ENCODE measurements at places on chromosomes 7 and 10.
A peak's percentile ranks its signal among the peaks of the same experiment; 100 is the strongest.

DNA sequence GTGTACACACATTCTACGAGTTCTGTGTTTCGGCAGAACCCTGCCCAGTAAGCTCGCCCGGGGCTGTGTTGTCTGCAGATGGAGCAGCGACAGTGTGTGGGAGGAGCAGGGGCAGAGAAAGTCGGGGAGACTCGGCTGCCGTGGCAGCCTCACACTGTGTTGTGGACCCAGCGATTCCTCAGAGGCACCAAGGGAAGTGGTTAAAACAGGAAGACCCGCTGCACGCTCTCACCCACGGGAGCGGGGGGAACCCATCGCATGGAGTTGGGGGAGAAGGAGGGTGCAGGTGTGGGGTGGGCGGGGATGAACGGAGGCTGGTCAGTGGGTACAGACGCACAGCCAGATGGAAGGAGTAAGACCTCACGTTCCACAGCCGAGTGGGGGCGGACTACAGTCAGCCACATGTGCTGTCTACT lies 250.2 kb downstream of the ELFN1 start:
- peak; percentile 48 for DNase-seq

- no peak for DNase-seq
Observed at GRCh38 chr7:114426824-114427223, 12.2 kb downstream of the FOXP2 start.

GRCh38 chr7:46032942-46033341 lies 111.9 kb upstream of the IGFBP3 start:
- no peak for DNase-seq

DNA sequence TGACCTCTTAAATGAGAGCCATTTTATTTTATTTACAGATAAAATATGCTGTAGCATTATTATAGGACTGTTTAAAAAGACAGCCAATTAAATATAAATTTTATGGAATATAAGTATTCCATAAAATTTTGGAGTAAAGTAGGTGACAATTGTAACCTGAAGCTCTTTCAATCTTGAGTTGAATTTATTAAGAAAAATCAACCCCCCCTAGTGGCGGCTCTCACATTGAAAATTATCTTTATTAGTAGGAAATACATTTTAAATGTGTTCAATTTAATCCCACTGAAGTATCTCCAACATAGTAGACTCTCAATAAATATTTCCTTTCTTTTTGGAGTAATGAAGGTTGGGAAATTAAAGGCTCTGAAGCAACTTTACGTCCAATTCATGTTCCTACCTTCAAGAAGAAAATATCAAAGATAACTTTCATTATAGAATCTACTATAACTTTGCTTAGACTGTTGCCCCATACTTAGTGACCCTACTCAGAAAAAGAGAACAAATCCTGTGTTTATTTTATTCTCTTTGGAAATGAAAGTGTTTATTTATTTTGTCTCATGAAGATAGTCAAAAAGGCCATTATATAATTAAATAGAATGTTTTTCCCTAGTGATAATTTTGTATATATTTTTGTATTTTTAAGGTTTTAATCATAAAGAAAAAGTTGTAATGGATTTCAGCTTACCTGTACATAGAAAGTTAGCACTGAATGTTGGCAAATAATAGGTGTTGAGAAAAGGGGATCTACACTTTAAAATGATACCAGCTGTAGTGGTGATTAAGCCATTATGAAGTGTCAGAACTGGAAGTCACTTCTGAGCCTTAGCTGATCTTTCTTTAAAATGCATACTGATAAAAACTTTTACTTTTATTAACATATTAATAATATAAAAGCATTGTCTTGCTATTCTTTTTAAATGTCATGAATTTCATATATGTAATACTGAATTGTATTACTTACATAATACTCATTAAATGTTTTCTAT lies 3.3 kb downstream of the AHR start:
- DNase-seq = peak; percentile 27

DNA sequence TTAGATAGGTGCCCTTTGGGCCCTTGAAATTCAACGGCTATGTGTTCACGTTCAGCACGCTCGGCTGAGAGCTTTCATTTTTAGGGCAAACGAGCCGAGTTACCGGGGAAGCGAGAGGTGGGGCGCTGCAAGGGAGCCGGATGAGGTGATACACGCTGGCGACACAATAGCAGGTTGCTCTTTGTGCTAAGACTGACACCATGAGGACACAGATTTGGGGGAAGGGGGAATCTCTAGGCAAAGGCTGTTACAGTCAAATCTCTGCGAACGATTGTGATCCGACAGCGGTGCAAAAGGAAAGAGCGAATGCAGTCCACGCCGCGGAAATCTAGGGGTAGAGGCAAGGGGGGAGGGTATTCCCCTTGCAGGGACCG lies 667 bp downstream of the KLLN start:
- DNase-seq = peak; percentile 67

GRCh38 chr10:69863580-69863979 lies 61.9 kb downstream of the COL13A1 start:
- DNase-seq = no peak

DNA sequence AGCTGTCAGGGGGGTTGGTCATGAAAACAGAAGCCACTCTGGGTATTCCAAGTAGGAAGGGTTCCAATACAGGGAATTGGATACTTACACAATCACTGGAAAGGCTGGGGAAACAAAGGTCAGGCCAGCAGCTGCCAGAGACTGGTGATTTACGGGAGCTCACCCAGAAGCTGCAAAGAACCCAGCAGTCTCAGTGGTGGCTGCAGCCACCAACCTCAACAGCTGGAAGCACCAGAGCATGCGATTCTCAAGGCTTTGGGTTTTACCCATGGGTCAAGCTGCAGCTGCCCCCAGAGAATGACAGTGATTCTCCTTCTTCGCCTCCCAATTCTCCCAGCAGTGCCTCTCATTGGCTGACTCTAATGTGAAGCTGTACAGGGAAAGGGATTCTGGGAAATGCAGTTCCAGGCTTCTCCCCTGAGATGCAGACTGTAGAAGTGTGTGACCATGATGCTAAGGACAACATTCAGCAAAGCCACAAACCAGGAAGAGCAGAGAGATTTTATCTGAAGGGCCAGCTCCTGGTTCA lies 107.2 kb upstream of the TCF7L2 start:
- DNase-seq = no peak

DNA sequence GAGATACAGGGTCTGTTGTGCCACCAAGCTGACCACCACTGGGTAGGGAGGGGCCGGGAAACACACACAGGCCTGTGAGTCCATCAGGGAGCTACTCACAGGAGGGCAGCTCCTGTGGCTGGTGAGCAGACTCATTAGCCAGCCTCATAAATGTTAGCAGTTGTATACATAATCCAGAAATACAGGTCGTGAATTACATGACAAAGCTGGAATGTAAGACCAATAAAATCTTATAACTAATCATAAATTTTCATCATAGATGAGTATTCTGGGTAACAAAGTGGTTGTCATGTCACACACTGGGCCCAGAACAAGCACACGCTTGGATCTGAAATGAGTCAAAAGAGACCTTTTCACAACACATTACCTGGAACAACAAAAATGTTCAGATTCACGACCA lies 642.6 kb upstream of the AUTS2 start:
- DNase-seq = no peak

DNA sequence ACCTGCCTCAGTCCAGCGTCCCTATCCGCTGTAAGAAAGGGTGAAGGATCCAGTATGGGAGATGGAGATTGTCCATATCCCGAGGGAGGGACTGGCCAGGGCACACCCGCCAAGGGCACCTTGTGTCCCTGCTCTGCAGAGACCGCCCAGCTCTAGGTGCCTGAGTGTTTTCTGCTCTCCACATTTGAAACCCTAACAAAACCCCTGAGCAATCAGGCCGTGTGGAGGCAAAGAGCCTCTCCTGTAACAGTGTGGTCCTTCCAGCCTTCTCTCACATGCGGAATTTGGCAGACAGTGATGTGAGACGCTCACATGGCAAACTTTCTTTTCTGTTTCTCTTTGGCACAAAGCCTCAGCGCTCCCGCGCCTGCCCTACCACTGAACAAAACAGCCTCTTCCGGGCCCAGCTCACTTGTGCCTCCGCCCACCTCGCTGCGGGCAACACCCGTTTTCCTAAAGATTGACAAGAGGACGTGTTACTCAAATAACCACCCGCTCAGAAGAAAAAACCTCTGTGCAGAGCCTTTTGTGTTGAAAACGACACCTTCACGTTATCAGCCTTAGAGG lies 514.8 kb downstream of the DNAJB6 start:
- peak; percentile 56 for DNase-seq

DNA sequence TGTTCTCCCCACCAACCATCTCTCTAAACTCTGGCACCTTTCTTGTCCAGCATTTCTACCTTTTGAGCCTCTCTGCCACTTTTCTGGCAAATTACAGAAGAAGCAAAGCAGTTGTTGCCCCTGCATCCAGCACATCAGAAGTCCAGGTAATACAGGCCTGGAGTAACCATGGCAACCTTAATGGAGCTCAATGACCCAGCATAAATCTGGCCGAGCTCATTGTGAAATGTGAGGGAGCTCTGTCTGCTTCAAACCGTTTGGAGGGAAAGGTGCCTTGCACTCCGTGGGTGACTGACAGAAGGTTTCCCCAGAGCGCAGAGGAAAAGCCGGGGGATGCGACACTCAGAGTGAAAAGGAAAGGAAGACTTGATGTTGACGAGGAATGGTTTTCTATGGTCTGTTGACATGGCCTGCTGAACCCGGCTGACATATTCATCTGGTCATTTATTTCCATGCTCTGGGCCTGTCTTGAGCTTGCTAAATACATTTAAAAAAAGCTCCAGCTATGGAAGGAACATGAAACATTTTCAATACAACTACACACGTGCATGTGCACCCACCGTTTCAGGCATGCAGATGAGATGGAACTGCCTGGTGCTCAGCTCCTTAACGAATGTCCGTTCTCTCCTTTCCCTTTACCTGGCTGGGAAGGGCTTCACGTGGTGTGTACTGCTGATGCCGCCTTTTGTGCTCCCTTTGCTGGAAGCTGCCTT lies 74.9 kb downstream of the ADRA2A start:
- DNase-seq = no peak

- DNase-seq = no peak
Observed at GRCh38 chr10:23001901-23002516, 74.2 kb downstream of the ARMC3 start.

- no peak for DNase-seq
Observed at GRCh38 chr7:95229301-95229700, 95.0 kb downstream of the PON1 start.

- peak; percentile 65 for DNase-seq
Observed at GRCh38 chr7:27196287-27196767, 3.6 kb downstream of the HOXA13 start.

GRCh38 chr10:129716211-129716681 lies 247.8 kb downstream of the EBF3 start:
- DNase-seq = no peak

DNA sequence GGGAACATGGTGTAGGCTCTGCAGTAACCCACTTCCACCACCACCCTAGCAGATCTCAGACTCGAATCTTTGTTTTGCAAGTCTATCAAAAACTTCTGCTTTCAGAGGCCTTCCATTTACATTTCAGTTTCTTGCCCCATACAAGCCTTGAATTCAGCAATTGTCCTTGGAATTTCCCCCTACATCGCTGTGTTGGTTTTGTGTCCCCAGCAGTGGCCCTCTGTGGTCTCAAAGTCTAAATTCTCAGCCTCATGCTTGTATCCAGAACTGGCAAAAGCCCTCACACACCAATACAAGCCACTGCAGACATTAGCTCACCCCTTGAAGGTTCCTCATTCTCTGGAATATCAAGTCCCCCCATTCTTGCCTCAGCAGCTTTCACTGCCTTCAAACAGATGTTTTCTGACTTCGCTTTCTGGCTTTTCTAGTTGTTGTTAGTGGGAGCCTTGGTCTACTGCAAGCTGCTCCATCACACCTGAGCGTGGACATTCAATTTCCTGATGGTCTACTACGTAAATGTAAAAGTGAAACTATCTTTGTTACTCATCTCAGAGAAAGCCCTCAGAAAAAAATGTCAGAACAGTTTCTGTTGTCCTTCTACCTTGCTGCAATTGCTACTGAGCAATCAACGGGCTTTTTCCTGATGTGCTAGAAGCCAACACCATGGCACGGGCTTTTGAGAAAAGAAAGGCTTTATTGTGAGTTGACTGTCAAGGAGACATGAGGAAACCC lies 1.8 kb upstream of the NUB1 start:
- DNase-seq = no peak

DNA sequence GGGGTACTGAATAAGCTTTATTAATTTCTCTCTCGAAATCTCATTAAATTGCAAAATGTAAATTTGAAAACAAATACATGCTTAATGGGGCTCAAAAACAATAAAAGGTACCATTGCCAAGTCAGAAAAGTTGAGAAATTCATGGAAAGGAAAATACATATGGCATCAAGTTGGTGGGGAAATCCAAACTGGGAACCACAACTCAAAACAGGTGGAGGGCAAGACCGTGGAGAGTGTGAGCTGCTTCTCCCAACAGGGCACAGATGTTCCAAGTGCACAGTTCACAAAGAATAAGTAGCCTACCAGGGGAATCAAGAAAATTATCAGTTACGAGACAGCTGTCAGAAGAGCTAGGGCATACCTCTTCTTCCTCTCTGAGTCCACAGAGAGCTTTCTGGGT lies 26.6 kb downstream of the MKX start:
- no peak for DNase-seq

DNA sequence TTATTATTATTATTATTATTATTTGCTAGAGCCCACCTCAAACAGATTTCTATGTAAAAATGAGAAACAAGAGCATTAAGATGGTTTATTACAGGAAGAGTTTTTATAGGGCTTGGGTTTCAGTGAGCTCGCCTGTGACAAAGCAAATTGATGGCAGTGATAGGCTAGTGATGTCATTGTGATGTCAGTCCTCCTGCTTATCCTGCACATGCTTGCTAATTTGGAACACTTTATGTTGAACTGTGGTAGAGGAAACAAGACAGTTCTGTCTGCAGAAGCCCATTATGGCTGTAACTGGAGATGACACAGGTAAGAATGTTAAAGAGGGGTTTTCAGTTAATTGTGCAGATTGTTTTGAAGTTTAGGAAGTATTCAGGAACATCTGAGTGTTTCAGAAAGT lies 68.3 kb downstream of the CREM start:
- no peak for DNase-seq

- no peak for DNase-seq
Observed at GRCh38 chr7:106568680-106569499, 92.1 kb downstream of the CCDC71L start.
